Aorta (tissue), 5 donors: ENCODE measurements at places on chromosomes 4 and X. TPM values are rescaled to one million over a fixed set of nuclear protein-coding genes. Genes with fewer than 3 reads are reported as not detected.

- no peak for DNase-seq
These were observed 67.0 kb downstream of the EFNB1 start for GRCh38 chrX:68895778-68896177.

DNA sequence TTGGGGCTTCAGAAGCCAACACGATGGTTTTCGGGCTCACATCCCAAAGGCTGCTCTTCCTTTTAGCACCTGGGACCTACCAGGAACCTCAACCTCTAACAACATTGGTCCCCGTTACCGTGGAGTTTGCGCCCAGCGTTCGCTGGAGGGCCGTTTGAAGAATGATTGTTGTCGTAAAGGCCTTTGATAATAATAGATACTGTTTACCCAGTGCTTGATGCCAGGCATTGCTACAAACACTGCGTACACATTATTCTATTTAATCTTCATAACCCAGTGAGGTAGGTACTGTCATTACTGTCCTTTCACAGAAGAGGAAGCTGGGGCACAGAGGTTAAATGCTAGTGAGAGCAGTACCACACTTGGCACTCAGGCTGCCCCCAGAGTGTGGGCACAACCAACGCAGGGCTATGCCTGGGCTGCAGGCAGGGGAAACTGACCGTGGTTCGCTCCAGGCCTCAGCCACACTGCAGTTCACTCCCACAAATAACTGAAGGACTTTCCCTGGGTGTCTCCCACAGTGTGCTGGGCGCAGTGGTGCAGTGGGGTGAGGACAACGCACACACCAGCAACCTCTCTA is 1.0 kb upstream of the ACSL1 start:
- DNase-seq: no peak

GRCh38 chr4:170091069-170091696 is 1.4 kb upstream of the AADAT start:
- DNase-seq: no peak

- no peak for DNase-seq
These were observed at the start of gene FRMD7 for GRCh38 chrX:132127743-132128142. FRMD7 (minus strand) TSS chrX:132128020; CDS start chrX:132127844, 176 bp downstream.

DNA sequence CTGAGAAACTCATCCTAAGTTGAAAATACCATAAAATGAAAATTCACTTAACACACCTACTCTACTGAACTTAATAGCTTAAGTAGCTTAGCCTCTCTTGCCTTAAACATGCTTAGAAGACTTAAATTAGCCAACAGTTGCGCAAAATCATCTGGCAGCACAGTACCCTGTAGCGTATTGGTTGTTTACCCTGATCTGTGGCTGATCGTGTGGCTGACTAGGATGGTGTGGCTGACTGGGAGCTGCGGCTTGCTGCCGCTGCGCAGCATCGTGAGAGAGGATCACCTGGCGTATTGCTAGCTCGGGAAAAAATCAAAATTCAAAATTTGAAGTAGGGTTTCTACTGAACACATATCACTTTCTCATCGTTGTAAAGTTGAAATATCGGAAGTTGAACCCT is 6.3 kb downstream of the RUFY3 start:
- DNase-seq: no peak

DNA sequence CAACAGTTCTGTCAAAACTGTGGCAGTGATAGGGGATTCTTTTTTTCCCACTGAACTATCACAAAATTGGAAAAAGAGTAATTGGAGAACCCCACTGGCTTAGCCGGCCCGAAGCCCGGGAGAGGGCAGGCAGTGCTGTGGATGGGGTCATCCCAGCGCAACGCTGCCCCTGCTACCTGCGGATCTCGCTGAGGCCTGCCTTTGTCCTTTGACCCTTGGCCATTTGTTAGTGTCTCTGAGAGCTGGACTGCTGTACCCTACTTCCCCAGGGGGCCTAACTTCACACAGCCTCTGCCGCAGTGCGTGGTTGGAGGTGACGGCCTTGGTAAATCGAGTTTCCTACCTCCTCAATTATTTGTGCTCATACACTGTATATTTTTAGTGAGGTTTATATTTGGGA is 43.0 kb upstream of the MSANTD1 start:
- no peak for DNase-seq

EVC gene
- 58.2 TPM for total RNA-seq

CCNQ gene
- 13.6 TPM for total RNA-seq

KDR gene
- 42.1 TPM for total RNA-seq

CFAP97 gene
- total RNA-seq: 58.4 TPM

MAGEA10 gene
- not detected for total RNA-seq

MEPE gene
- not detected for total RNA-seq

REPS2 gene
- total RNA-seq: 7.9 TPM
